ENCODE measurements at places on chromosomes 3 and 15. TPM values are rescaled to one million over a fixed set of nuclear protein-coding genes. Genes with fewer than 3 reads are reported as not detected.

The ADIPOQ gene
- total RNA-seq, result not detected

The MORC1 gene
- under 0.01 TPM for total RNA-seq

The MRPS25 gene
- 33.5 TPM for total RNA-seq

The GCNT3 gene
- total RNA-seq, result 0.33 TPM

The APOD gene
- 286 TPM for total RNA-seq

The RETNLB gene
- not detected for total RNA-seq

The DUOXA2 gene
- not detected for total RNA-seq

The LRRC31 gene
- total RNA-seq, result not detected

The LRRFIP2 gene
- total RNA-seq, result 66.9 TPM

The HMCES gene
- total RNA-seq, result 18.6 TPM

The ARRDC4 gene
- total RNA-seq, result 38.5 TPM

The FOXB1 gene
- not detected for total RNA-seq

The C3orf20 gene
- under 0.01 TPM for total RNA-seq

The ACKR4 gene
- total RNA-seq, result 1.3 TPM

The RPUSD2 gene
- 17.6 TPM for total RNA-seq

The HEG1 gene
- total RNA-seq, result 7.6 TPM

The TRIM42 gene
- not detected for total RNA-seq

The FLNB gene
- total RNA-seq, result 42.0 TPM

The KBTBD8 gene
- 3.0 TPM for total RNA-seq

The RPP14 gene
- 17.6 TPM for total RNA-seq

The GOLGA8R gene
- 0.34 TPM for total RNA-seq

The THSD4 gene
- under 0.01 TPM for total RNA-seq

The ECE2 gene
- not detected for total RNA-seq

The GXYLT2 gene
- 26.4 TPM for total RNA-seq

The IL17RD gene
- 1.2 TPM for total RNA-seq

The ERC2 gene
- total RNA-seq, result under 0.01 TPM

The P3H2 gene
- under 0.01 TPM for total RNA-seq

The ANKRD63 gene
- total RNA-seq, result not detected

The DCLK3 gene
- total RNA-seq, result under 0.01 TPM

The HDC gene
- not detected for total RNA-seq

Measured in melanocyte of skin (primary cell).